NCI-H2171 (cell line): ENCODE measurements at places on chromosomes 11 and 22.

DNA sequence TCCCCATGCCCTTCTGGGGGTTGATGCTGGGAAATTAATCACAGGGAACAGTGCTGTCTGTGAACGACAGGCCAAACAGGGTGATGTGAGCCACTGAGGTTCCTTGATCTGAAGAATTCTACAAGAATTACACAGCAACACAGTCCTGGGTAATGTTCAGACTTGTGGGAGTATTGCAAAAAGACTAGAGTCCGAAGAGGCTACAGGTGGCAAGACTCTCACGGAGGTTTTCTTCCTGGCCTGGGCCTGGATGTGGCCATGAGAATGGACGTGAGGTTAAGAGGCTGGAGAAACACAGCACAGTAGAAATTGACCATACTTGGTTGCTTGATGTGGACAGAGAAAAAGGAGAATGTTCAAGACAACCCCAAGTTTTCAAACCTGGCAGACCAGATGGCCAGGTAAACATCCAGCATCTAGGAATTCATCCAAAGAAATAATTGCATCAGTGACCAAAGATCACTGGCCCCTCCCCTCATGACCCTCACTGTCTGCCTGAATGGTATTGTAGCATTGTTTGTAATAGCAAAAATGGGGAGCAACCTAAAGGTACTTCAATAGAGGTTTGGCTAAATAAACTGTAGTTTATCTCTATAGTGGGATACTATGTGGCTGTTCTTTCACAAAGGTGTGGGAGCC, 70.8 kb downstream of the COMMD9 start:
- DNase-seq, result no peak

- DNase-seq, result peak; percentile 73
These were observed 338.6 kb downstream of the SHANK2 start for GRCh38 chr11:70913715-70914231.

GRCh38 chr11:94533696-94534630, 9.8 kb upstream of the FUT4 start:
- no peak for DNase-seq

GRCh38 chr22:26453812-26454500, 24.9 kb downstream of the ASPHD2 start:
- no peak for DNase-seq

- no peak for DNase-seq
These were observed 3.3 kb downstream of the BDNF start for GRCh38 chr11:27696961-27697360.

DNA sequence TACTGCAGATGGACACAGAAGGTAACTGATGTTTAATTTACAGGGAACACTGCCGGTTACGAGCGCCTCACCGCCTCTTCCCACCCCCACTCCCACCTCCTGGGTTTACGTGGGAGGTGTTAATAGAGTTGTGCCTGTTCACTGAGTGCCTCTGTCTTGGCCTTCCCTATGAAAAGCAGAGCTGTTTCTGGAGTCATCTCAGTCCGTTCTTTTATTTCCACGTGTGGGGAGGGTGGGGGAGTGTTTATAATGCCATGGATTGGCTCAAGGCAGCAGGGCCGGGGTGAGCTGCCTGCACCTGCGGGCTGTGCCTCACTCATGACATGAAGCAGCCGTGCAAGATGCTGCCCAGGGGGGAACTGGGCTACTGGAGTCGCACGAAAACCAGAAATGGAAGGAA, 322.7 kb downstream of the CADM1 start:
- no peak for DNase-seq

- no peak for DNase-seq
These were observed 213.5 kb downstream of the CTTN start for GRCh38 chr11:70611821-70612220.
